ENCODE measurements at places on chromosomes 5 and 9. TPM values are rescaled to one million over a fixed set of nuclear protein-coding genes. Genes with fewer than 3 reads are reported as not detected.

Gene FIBCD1
- not detected for polyA plus RNA-seq

- H3K4me3 ChIP-seq = no peak overlapping the region
- no peaks in the 10 kb centered on the region for H3K36me3 ChIP-seq
- no peak overlapping the region for H3K27ac ChIP-seq
- DNase-seq = no peak
Measured at GRCh38 chr5:104965006-104965405, 1402.4 kb upstream of the NUDT12 start.

DNA sequence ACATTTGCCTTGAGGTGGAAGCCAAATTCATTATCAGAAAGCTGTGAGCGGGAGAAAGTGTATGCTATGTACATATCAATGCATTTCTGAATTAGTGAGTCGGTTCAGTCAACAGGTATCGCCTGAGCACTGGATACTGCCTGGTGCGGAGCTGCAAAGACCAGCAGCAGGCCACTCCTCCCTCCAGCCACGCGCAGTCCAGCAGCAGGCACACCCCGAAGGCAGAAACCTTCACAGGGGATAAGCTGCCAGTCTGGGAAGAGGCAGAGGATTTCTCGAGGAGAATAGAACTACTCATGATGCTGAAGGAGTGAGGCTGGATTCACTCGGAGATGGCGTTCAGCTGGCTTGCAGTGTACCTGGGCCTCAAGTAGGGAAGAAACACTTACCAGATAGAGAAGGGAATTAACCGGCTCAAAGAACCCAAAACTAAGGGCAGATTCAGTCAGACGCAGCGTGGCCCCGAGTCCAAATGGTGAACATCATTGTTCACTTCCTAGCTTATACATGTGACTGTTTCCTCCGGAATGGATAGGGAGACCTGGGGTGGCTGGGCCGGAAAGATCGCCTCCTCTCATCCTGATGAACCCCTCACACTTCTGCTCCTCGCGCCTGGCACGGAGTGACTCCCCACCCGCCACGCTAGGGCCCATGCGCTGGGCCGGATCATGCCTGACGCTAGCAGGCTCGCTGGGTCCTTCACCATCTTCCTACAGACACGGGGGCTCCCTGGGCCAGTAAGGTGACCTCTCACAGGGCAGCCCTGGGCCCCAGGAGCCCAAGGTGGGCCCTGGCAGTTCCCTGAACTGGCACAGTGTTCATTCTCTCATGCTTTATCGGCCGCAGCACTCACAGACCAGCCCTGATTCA, 78.1 kb upstream of the SPATA31C2 start:
- no peak overlapping the region for H3K4me3 ChIP-seq
- H3K27ac ChIP-seq = no peak overlapping the region
- H3K27me3 ChIP-seq = peaks cover 11% of the 10 kb centered on the region
- H3K36me3 ChIP-seq = no peaks in the 10 kb centered on the region

- peaks cover 3% of the 10 kb centered on the region for H3K27me3 ChIP-seq
- no peak overlapping the region for H3K27ac ChIP-seq
- H3K4me3 ChIP-seq = no peak overlapping the region
- no peaks in the 10 kb centered on the region for H3K4me1 ChIP-seq
- H3K36me3 ChIP-seq = no peaks in the 10 kb centered on the region
Measured at GRCh38 chr9:36559036-36559695, 13.5 kb upstream of the MELK start.

- no peak for DNase-seq
- H3K36me3 ChIP-seq = no peaks in the 10 kb centered on the region
- H3K4me3 ChIP-seq = no peak overlapping the region
Measured at GRCh38 chr9:121861501-121862180, 210.2 kb downstream of the DAB2IP start.

DNA sequence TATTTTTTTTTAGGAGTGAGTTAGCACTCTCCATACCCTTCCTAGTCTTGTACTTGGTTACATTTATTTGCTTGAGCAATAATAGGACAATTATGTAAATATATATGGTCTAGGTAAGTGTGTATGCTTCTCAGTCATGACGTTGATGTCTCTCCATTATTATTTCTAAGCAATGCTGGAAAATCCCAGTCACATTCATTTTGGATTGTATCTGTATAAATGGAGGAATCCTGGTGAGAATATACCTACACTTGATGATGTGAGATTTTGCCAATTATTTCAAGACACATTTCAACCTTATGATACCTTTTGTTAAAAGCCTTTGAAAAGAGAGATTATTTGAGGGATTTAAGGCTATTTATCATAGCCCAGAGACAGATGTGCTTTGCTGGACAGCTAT, 2244.5 kb upstream of the WWC1 start:
- H3K4me3 ChIP-seq = no peak overlapping the region
- no peaks in the 10 kb centered on the region for H3K27me3 ChIP-seq
- H3K36me3 ChIP-seq = no peaks in the 10 kb centered on the region
- H3K4me1 ChIP-seq = no peaks in the 10 kb centered on the region
